Inflammatory macrophage treated with lipopolysaccharide for 4 hours (primary cell): ENCODE measurements at places on chromosomes 6 and 20.
A peak's percentile ranks its signal among the peaks of the same experiment; 100 is the strongest.

GRCh38 chr20:611843-612185 lies 1.7 kb upstream of the TCF15 start:
- no peak for DNase-seq

DNA sequence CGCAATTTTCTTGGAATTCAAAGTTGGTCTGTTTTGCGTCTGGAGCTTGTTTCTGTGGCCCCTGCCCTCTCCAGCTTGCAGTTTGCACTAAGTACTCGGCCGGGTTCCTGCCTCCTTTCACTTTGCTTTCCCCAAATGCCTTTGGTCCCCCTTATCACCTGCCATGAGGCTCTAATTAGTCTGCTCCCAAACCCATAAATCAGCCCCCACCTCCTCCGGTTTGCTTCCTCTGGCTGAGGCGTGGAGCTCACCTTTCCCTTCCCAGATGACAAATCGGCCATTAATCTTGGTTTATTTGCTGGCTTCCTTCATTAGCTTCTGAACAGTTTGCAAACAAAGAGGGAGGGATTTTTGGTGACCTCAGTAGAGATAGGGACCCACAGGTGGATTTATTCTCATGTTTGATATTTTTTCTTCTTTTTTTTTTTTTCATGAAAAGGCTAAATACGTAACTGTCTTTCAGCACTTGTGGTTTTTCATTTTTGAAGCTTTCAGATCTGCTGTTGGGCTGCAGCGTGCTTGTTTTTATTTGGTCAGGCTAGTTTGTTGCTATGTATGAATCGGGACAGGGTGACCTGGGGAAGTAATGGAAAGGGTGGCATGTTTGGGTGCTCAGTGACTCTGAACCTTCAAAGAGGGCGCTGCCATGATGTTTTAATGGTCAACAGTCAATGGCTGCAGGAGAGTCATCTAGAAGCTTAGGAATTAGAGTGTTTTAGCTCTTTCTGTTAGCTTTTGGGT lies 121.7 kb upstream of the JAG1 start:
- no peak for DNase-seq

- no peak for DNase-seq
These were observed 28.4 kb downstream of the DLGAP4 start for GRCh38 chr20:36334281-36335205.

DNA sequence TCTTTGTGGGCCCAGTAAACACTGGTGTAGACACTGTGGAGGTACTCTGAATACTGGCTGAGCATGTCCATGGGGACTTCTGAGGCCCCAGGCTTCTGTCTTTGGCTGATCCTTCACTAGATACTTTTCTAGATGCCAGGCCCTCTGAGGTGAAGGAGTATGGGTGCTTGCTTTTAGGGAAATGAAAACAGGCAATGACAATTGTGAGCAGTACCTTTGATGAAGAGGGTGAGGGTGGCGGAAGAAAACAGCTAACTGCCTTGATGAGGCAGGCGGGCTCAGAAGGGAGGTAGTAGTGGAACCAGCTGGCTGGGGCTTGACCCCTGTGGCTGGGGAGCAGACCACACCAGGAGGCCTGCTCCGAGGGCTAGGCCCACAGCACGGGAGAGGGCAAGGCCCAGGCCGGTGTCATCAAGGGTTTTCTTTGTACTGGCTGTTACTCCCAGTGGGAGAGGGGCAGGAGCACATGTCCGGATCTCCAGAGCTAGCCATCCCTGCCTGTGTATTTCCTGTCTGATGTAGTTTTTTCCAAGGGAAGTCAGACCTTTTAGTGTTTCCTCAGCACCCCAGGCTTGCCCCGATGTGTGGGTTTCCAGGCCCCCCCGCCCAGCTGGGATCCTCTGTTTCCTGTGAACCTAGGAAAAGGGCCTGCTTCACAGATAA lies 3.9 kb downstream of the PLCG1 start:
- DNase-seq: no peak

- peak; percentile 6 for DNase-seq
These were observed 312.4 kb downstream of the CDKAL1 start for GRCh38 chr6:20846602-20847028.

DNA sequence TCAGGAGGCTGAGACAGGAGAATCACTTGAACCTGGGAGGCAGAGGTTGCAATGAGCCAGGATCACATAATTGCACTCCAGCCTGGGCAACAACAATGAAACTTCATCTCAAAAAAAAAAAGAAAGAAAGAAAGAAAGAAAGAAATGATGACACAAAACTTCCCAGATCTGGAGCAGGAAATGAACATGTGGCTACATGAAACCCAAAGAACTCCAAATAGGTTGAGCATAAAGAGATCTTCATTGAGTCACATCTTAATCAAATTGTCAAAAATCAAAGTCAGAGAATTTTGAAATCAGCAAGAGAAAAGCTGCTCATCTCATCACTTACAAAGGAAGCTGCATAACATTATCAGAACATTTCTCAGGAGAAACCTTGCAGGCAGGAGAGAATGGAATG lies 247.0 kb downstream of the IBTK start:
- no peak for DNase-seq

GRCh38 chr6:21767891-21768648 lies 174.5 kb downstream of the SOX4 start:
- peak; percentile 25 for DNase-seq

- DNase-seq: no peak
These were observed 67.2 kb upstream of the SMLR1 start for GRCh38 chr6:130760006-130760405.

GRCh38 chr6:55495277-55495676 lies 83.7 kb downstream of the HMGCLL1 start:
- DNase-seq: no peak

GRCh38 chr6:26075063-26075717 lies 12.0 kb upstream of the HFE start:
- no peak for DNase-seq

DNA sequence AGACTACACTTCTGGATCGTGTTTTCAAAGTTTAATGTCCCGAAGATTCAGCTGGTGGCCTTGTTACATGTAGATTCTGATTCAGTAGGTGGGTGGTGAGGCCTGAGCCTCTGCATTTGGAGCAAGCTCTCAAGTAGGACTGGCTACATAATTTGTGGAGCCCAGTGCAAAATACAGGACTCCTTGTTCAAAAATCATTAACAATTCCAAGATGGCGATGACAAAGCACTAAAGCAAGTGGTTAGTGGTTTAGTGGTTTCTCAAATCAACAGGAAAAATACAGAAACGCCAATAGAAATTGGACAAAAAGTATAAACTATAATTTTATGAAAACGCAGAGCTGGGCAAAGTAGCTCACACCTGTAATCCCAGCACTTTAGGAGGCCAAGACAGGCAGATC lies 133.7 kb upstream of the STMND1 start:
- DNase-seq: no peak

GRCh38 chr20:25049261-25050060 lies 8.5 kb downstream of the ACSS1 start:
- DNase-seq: no peak

DNA sequence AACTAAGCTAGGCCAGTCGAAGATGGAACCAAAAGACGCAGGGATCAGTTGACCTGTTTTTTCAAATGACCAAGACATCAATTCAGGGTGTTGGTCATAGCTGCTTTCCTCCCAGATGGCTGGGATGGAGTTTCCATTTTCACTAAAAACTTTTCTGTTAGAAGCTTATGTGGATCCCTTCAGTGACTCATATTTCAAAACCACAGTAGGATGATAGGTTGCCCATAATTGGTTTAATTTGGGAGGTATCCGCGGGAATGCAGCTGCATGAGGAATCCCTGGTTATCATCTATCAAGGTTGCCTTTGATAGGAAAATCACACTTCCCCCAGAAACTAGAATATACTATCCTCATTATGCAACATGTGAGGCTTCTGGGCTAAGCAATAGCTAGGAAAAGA lies 150.9 kb upstream of the MLIP start:
- no peak for DNase-seq

- peak; percentile 55 for DNase-seq
These were observed 7.7 kb upstream of the ZKSCAN8 start for GRCh38 chr6:28134015-28134414.
